GM18507 (cell line): ENCODE measurements at places on chromosomes 7 and 10.

- DNase-seq: no peak
Observed at GRCh38 chr7:31027161-31027965, 24.7 kb upstream of the ADCYAP1R1 start.

GRCh38 chr7:128837521-128837921, 7.3 kb downstream of the FLNC start:
- DNase-seq: no peak

- DNase-seq: no peak
Observed at GRCh38 chr7:264541-265191, 25.3 kb upstream of the FOXL3 start.

GRCh38 chr7:121510302-121510701, 114.2 kb upstream of the FAM3C start:
- no peak for DNase-seq

- no peak for DNase-seq
Observed at GRCh38 chr7:54838175-54838910, 79.3 kb upstream of the SEC61G start.

DNA sequence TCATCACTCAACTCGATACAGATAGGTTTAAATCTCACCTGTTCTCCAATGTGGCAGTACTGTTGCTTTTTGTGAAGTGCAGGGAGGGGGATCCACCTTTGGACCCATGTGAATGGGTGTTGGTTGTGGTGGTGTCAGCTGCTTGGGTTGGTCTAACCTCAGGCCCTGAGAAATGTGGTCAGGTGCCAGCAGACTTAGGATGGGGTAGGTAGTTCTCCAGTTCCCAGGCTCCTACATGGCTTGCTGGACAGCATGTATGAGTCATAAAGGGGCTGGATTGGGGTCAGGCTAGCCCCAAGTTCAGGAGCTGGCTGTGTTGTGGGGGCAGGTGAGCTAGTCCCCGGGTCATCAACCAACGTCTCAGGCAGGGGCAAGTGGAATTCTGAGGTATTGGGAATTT, 472.6 kb upstream of the CNTNAP2 start:
- no peak for DNase-seq

DNA sequence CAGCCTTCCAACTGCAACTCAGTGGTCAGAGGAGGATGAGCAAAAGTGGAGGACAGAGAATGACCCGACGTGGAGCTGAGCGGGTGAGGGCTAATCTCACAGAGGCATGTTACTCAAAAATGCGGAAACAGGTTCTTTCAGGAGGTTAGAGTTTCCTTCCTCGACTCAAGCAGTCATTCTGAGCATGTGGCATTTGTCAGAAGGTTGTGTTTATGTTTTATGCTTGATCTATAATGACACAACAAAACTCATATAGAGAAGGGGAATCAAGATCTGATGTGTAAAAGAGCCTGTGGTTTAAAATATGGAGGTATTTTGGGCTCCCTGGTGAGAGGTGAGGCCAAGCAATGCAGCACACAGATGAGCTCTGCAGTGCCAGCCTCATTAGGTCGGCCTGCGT, 311.4 kb downstream of the ADARB2 start:
- DNase-seq: peak; percentile 14

- no peak for DNase-seq
Observed at GRCh38 chr10:102460836-102461186, 9.5 kb upstream of the C10orf95 start.

GRCh38 chr10:71391701-71392100, 5.0 kb upstream of the CDH23 start:
- no peak for DNase-seq

- DNase-seq: no peak
Observed at GRCh38 chr10:53223851-53224250, 451.3 kb upstream of the MBL2 start.

GRCh38 chr7:11623093-11623678, 208.8 kb downstream of the THSD7A start:
- DNase-seq: no peak

- DNase-seq: no peak
Observed at GRCh38 chr7:55099821-55100543, 81.2 kb downstream of the EGFR start.

GRCh38 chr10:38032886-38033285, 22.4 kb downstream of the ZNF33A start:
- no peak for DNase-seq

DNA sequence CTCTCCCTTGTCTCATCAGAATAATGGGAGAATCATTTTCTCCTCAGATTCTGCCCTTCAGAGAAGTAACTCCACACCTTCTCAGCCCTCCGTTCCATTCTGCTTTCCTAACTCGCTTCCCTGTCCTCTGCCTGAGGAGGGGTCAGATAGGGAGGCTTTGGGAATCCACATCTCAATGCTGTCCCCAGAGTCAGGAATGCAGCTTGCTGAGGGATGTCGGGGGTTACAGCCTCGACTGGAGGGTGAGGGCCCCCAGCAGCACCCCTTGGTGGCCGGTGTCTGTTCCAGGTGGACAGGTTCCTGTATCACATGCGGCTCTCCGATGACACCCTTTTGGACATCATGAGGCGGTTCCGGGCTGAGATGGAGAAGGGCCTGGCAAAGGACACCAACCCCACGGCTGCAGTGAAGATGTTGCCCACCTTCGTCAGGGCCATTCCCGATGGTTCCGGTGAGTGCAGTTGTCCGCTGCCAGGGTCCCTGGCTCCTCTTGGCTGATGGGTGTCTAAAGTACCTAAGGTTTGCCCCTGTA, 6.9 kb downstream of the HKDC1 start:
- DNase-seq: no peak

- DNase-seq: no peak
Observed at GRCh38 chr10:92760609-92761008, 70.9 kb downstream of the HHEX start.

GRCh38 chr10:60299961-60300883, 89.5 kb downstream of the ANK3 start:
- no peak for DNase-seq

GRCh38 chr10:101769541-101770180, 6.3 kb downstream of the FGF8 start:
- no peak for DNase-seq

DNA sequence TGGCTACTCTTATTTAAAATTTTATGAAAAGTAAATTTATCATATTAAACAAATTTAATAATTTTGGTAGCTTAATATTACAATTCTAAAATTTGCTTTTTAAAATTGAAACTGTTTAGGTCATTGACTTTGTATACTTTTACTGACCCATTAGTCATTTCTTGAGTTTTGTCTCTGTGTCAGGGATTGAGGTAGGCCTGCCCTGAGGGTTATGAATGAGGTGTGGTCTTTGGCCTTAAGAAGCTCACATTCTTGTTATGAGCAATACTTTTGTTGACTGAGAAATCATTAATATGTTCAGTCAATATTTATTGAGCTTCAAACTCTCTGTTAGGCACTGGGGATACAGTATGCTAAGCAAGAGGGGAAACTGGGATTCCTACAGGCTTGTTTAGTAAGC, 47.0 kb upstream of the RPA3 start:
- peak; percentile 38 for DNase-seq

DNA sequence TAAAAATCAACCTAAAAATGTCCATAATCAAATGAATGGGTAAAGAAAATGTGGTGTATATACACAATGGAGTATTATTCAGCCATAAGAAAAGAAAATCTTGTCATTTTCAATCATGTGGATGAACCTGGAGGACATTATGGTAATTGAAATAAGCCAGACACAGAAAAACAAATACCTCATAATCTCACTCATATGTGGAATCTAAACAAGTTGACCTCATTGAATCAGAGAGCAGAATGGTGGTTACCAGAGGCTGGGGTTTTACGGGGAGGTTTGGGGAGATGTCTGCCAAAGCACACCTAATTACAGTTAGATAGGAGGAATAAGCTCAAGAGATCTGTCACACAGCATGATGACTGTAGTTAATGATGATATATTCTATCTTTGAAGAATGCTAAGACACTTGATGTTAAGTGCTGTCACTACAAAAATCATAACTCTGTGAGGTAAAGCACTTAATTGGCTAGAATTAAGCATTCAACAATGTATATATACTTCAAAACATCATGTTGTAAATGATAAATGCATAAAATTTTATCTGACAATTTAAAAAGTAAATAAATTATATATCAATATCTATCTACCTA, 39.1 kb upstream of the TNPO3 start:
- DNase-seq: no peak

GRCh38 chr7:1898628-1899185, 228.6 kb downstream of the ELFN1 start:
- DNase-seq: no peak

DNA sequence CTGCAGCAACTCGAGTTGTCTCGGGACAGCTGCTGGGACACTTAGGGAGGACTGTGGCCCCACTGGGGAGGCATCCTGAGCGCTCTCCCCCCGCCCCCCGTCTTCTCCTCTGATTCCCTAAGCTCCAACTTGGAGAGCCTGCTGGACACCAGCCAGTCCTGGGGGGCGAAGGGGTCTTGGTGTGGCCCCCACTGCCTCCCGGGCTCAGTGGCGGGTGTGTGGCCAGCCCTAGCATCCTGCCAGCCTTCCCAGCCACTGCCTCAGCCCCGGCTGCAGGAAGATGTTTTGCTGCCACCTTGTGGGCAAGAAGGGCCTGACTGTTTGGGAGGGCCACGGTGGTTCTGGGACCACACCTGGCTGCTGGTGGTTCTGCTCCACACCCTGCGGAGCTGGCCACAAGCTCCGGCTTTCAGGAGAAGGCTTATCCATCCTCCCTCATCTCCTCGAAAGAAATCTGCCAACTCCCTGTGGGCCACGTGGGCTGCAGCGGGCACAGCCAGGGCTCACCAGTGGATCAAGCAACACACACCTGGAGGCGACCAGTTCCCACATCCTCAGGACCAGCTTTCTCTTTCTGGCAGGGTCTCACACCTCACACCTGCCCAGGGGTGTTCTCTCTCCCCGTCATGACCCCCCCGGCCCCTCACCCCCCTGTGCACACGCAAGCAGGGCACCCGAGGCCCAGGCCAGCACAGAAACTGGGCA, 24.8 kb downstream of the AGAP3 start:
- peak; percentile 82 for DNase-seq

GRCh38 chr7:66539902-66540375, 88.7 kb upstream of the KCTD7 start:
- DNase-seq: no peak

GRCh38 chr7:139623518-139623917, 100.0 kb downstream of the CLEC2L start:
- no peak for DNase-seq

- DNase-seq: no peak
Observed at GRCh38 chr7:122255454-122255853, 49.1 kb downstream of the FEZF1 start.

DNA sequence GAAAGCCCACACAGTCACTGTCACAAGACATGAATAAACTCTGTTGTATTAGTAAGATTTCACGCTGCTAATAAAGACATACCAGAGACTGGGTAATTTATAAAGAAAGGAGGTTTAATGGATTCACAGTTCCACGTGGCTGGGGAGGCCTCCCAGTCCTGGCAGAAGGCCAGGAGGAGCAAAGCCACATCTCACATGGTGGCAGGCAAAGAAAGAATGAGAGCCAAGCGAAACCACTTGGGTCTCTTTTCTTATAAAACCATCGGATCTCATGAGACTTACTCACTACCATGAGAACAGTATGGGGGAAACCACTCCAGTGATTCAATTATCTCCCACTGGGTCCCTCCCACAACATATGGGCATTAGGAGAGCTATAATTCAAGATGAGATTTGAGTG, 110.2 kb downstream of the ST8SIA6 start:
- no peak for DNase-seq

GRCh38 chr7:12764458-12764891, 77.0 kb downstream of the ARL4A start:
- no peak for DNase-seq

DNA sequence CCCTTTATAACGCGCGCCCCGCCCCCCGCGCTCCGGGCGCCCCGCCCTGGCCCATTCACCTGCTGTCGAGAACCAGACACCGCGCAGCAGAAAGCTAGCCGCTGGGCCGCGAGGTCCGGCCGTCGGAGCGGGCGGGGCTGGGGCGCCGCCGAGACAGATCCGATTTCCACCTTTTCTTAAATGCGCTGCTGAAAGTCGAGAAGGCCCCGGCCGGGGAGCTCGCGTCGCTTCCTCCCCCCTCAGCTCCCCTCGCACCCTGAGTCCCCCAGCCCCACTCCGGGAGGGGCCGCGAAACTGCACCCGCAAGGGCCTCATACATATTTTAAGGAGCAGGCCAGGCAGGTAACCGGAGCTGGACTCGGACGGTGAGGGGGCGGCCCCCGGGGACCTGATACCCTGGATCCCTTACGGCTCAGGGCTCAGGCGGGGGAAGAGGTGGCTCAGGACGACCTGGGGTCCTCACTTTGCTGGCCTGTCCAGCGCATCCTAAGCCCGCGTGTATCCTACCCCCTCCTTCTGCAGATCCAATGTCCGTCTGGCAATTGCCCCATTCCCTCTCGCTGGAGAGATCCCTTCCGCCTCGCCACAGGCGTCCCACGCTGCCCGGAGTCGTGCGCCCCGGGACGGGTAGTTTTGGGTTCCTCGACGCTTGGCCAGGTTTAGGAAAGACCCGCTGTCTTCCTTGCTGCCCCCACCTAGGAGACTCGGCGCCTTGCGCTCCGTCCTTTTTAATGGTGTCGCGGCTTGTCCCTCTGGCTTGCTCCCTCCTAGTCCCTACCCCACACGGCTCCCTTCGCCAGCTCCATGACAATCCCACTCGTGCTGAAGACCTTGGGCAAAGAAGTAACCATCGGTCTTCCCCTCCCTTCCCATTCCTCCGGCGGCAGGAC, 170.6 kb downstream of the UBE2H start:
- DNase-seq: no peak

- DNase-seq: no peak
Observed at GRCh38 chr7:57071-57470, 135.3 kb upstream of the FAM20C start.

GRCh38 chr10:29757551-29758297, 123.0 kb upstream of the SVIL start:
- no peak for DNase-seq

- DNase-seq: no peak
Observed at GRCh38 chr7:151431281-151431767, 8.6 kb downstream of the CRYGN start.

GRCh38 chr10:49679480-49679893, at the start of gene C10orf53:
C10orf53 (plus strand) TSS chr10:49679651; CDS start chr10:49679698, 47 bp downstream.
- DNase-seq: no peak

GRCh38 chr10:31299119-31299518, 19.9 kb upstream of the ZEB1 start:
- DNase-seq: no peak
